Activated T-cell treated with anti-CD3 and anti-CD28 coated beads, Interleukin-2, amount 50 U/mL, for 24 hours (primary cell): ENCODE measurements at places on chromosomes 2 and 18.
A peak's percentile ranks its signal among the peaks of the same experiment; 100 is the strongest.

GRCh38 chr2:226882606-226883005 lies 46.8 kb downstream of the RHBDD1 start:
- no peak for DNase-seq

- DNase-seq: no peak
Measured at GRCh38 chr2:216553093-216553478, 54.4 kb downstream of the RPL37A start.

DNA sequence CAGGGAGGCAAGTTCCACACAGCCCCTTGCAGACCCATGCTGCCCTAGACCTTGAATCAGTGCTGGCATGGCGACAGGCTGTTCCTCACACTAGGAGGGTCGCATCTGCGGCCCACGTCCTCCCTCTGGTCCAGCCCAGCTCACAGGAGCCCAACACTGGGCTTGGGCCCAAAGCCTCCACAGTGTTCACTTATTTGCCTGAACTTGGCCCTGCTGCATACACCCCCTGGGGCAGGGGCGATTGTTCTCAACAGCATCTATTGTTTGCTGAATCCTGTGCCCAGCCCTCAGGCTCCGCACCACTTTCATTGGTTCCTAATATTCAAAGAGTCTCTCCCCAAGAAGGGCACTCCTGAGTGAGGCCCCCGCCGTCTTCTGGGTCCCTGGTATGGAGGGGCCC lies 90.7 kb downstream of the ZBTB7C start:
- DNase-seq: no peak

GRCh38 chr18:44409071-44409470 lies 271.6 kb upstream of the SETBP1 start:
- DNase-seq: no peak

- no peak for DNase-seq
Measured at GRCh38 chr2:107986278-107987217, at the start of gene SLC5A7. Gene SLC5A7 (plus strand): TSS chr2:107986524. CDS start chr2:107988156, 1,632 bp downstream.

DNA sequence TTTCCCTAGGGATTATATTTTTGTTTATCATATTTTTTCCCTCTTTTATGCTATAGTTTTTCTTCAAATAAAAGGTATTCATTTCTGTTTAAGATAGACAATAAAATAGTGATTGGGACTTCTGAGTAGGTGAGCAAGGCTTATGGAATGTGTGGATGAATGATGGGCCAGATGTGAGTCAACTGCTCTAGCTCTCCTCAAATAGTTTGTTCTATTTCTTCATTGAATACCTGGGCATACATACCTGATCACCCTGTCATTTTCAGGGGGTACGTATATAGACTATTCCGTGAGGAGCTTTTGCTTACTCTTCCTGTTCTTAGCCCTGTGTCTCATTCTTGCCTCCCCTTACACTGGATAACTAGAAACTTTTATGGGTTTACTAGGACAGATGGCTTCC lies 41.9 kb downstream of the BABAM2 start:
- no peak for DNase-seq

GRCh38 chr2:100053087-100053885 lies 89.1 kb downstream of the AFF3 start:
- DNase-seq: no peak

- no peak for DNase-seq
Measured at GRCh38 chr18:26908906-26909305, 43.4 kb upstream of the AQP4 start.

GRCh38 chr18:61921621-61922235 lies 28.9 kb upstream of the RNF152 start:
- DNase-seq: no peak

- no peak for DNase-seq
Measured at GRCh38 chr18:37553633-37554398, 11.8 kb downstream of the CELF4 start.

DNA sequence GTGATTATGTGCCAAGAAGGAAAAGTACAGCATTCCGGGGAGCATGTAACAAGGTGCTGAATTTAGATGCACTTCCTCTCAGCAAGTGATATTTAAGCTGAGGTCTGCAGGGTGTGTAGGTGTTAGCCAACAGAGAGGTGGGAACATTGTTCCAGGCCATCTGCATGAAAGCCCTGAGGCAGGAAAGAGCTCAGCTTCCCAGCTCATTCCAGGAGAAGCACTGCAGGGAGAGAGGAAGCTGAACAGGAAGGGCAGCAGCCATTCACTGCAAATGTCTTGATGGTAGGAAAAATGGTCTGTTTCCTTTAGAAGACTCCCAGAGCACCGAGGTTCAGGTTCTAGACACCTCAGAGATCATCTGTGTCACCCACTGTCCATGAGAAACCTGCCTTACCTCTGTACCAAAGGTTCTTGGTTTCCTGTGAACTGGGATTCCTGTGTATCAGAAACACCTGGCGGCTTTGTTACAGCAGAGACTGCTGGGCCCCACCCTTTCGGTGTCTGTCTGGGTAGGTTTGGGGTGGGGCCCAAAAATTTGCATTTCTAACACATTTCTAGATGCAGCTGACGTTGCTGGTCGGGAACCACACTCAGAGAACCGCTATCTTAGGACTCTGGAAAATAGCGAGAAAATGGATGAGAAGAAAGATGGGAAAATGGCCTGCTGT lies 84.0 kb downstream of the RTN4 start:
- DNase-seq: no peak

- DNase-seq: no peak
Measured at GRCh38 chr2:62743506-62743905, 38.0 kb downstream of the EHBP1 start.

DNA sequence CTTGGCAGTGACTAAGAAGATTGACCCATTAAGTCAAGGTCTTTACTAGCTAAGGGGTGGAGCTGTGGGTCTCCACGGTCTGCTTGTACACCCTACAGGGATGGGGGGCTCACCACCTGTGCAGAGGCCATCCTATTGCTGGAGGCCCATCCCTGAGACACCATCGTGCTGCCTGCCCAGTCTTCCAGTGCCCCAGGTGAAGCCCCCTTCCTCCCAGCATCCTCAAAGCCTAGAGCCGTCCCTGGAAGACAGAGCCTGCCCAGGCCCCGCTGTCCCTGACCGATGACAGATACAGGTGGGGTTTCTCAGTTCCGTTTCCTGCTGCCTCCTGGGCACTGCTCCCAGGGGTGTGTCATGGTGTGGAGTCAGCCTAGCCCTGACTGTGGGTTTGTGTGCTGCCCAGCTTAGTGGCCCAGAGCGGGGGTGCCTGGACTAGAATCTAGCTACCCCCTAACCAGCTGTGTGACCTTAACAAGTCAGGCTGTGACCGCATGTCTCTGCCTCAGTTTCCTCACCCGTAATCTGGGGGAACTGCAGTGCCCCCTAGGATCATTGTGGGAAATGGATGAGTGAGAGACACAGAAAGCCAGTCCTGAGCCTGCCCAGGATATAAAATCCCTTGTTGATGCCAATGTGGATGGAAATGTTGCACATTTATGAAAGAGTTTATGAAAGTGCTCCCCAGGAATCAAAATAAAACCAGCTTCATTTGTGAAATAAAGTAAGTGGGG lies 2.0 kb downstream of the OTOS start:
- DNase-seq: peak; percentile 28

- no peak for DNase-seq
Measured at GRCh38 chr2:44652701-44653100, 288.8 kb upstream of the SIX3 start.

GRCh38 chr18:41703744-41704530 lies 251.1 kb upstream of the PIK3C3 start:
- no peak for DNase-seq

GRCh38 chr2:27888790-27889189 lies 1.4 kb downstream of the RBKS start:
- DNase-seq: no peak

GRCh38 chr2:30862054-30862651 lies 54.9 kb upstream of the CAPN13 start:
- no peak for DNase-seq

GRCh38 chr2:218782528-218782844 lies 539 bp downstream of the CYP27A1 start:
- DNase-seq: no peak

DNA sequence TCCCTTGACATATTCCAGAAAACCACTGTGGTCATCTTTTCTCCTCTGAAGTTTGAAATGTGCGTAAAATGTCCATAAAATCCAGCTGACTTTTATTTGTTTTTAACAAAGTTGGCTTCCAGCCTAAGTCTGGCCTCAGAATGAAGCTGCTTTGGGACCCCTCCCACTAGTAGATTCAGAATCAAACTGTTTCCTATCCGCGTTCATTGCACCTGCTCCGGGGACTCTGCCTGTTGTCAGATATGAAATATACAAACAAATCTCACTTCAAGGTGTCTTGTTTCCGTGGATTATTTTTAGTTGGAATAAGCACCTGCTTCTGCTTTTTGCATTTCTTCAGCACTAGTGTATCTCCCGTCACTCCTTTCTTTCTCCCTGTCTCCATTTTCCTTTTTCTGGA lies 115.7 kb upstream of the FHL2 start:
- DNase-seq: no peak

- DNase-seq: no peak
Measured at GRCh38 chr18:75679331-75679730, 251.8 kb upstream of the SMIM21 start.

GRCh38 chr18:64720781-64721464 lies 572.0 kb upstream of the LINC00305 start:
- DNase-seq: no peak

DNA sequence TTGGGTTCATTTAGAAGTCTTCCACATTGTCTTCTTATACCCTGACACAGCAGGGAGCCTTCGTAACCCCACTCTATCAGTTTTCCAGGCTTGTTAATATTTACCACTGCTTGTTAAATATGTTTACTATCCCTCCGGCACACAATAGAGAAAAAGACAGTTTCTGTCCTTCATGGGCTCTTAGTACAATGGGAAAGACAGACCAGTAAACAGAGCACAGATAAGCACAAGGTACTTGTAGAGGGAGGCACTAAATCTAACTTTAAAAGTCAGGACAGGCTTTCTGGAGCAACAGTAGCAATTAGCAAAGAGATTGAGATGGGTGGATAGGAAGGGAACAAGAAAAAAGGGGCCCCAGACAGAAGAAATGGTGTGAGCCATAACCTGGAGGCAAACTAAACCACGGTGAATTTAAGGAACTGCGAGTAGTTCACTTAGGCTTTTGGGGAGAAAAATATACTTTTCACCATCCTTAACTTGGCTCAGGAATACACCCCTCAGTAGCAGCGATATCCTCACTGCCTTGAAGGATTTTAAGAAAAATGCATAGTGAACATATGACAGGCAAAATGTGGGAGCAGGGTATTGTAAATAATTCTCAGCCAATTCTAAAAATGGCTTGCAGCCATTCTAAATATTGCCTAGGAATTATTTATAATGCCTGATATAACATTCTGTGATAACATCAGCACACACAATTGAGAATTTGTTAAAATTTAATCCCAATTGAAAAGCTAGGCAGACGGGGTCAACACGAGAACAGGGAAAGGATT lies 383.7 kb downstream of the CDH2 start:
- no peak for DNase-seq

DNA sequence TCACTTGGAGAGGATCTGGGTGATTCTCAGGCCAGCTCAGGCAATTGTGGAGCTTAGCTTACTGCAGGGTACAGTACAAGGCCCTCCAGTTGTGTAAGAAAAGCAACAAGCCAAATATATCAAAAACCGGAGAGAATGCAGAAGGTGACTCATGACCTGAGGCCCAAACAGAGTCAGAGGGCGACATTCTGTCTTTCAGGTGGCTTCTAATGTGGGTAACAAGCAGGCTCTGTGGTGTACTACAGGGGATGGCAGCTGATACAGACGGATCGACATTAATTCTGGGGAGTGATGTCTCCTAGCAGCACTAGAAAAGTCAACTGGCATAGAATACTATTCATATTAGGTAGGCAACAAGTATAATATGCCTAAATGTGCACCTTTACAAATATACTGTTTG lies 219.5 kb upstream of the SOX11 start:
- DNase-seq: no peak

DNA sequence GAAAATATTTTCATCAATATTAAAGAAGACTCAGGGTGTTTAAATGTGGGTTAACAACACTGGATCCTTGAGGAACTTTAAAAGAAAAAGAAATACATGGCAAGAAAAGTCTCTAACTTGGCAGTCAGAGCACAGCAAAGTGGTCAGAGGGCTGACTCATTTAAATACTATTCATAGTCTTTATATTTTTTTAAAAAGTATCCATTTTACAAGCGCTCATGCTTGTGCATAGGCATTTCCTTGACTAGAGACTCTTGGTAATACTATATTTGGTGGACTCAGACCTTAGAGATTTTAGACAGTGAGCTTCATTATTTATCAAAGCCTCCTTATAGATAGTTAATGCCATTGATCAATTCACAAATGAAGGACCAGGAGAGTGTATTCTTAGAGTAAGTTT lies 110.2 kb downstream of the ABCA12 start:
- DNase-seq: no peak

GRCh38 chr18:49580279-49580678 lies 18.4 kb downstream of the LIPG start:
- DNase-seq: no peak

GRCh38 chr2:25387876-25388449 lies 46.2 kb upstream of the DNMT3A start:
- no peak for DNase-seq

DNA sequence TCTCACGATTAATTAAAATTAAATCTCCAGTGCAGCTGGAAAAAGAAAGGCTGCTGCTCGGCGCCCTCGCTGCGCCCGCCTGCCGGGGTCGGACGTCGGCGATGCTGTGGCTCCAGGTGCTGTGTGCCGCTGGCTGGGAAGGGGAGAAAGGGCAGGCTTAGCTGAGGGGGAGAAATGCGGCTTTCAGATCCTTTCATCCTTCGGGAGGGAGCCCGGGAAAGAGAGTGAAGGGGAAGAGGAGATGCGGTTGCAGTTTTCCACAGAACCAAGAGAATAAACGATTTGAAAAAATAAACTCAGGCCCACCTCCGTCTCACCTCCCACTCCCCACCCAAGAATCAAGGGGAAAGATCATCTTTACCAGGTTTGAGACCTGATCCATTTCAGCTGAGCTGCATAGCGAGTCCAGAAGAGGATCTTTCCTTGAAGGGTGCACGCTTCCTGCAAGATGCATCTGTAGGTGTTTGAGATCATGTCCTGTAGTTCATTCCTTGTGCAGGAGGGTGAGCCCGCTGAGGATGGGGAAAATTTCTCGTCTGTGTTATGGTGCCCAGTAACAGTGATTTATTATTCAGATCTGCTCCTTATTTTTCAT lies 495 bp downstream of the TMEM169 start:
- no peak for DNase-seq

GRCh38 chr2:98376301-98376910 lies 30.1 kb downstream of the CNGA3 start:
- no peak for DNase-seq

- no peak for DNase-seq
Measured at GRCh38 chr18:577643-578375, 2.4 kb upstream of the CETN1 start.

DNA sequence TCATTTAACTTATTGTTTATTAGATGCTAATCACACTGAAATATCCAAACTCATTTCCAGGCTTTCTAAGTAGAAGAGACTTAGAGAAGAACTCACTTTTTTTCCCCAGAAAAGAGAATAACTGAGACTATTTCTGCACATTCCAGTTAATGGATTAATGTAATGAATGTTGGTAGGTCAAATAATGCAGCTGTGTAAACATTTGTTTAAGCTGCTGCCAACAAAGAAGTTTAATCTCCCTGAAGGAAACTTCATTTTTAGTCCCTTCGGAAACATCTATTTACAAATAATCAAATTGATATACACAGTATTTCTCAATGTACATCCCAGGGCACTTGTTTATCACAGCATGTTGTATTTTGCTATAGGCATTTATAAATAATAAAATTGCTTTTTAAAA lies 126.9 kb downstream of the KCNS3 start:
- no peak for DNase-seq

GRCh38 chr2:119283873-119284331 lies 60.3 kb downstream of the STEAP3 start:
- DNase-seq: no peak
